ENCODE measurements at places on chromosomes 5 and 9.
A peak's percentile ranks its signal among the peaks of the same experiment; 100 is the strongest.

GRCh38 chr9:107637421-107638420 is 148.2 kb upstream of the KLF4 start:
- DNase-seq: peak; percentile 86

DNA sequence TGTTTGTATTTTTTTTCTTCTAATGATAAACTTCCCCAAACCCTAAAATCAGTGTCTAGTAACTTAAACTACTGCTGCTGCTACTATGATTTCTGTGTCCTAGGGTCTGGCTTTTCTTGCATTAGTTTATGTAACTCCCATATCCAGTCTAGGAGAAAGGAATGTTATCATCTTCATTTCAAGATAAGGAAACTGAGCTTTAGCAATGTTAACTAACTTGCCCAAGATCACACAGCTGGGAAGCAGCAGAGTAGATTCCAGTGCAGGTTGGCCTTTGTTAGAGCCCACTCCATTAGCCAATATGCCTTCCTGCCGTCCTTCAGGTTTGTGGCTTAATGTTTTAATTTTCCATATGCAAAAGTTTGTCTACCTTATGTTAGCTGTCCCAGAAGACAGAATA is 10.4 kb downstream of the TMEM171 start:
- DNase-seq: no peak

GRCh38 chr5:33299621-33300208 is 141.1 kb upstream of the TARS1 start:
- no peak for DNase-seq

- no peak for DNase-seq
These were observed 31.8 kb upstream of the PLCXD3 start for GRCh38 chr5:41542183-41542582.
